ENCODE measurements at places on chromosomes 1 and 21. TPM values are rescaled to one million over a fixed set of nuclear protein-coding genes. Genes with fewer than 3 reads are reported as not detected.

- DNase-seq = no peak
- H3K4me3 ChIP-seq = no peak overlapping the region
- no peaks in the 10 kb centered on the region for H3K27me3 ChIP-seq
- H3K36me3 ChIP-seq = peaks cover 29% of the 10 kb centered on the region
- H3K27ac ChIP-seq = no peak overlapping the region
- peaks cover 12% of the 10 kb centered on the region for H3K4me1 ChIP-seq
Observed at GRCh38 chr1:110404401-110404800, 3.1 kb downstream of the LAMTOR5 start.

- no peaks in the 10 kb centered on the region for H3K36me3 ChIP-seq
- no peak overlapping the region for H3K27ac ChIP-seq
- DNase-seq = no peak
- H3K4me1 ChIP-seq = no peaks in the 10 kb centered on the region
Observed at GRCh38 chr1:71521655-71522264, 440.9 kb upstream of the ZRANB2 start.

Gene FAM72B
- total RNA-seq = 0.47 TPM

- H3K27ac ChIP-seq = no peak overlapping the region
- no peaks in the 10 kb centered on the region for H3K27me3 ChIP-seq
- H3K36me3 ChIP-seq = no peaks in the 10 kb centered on the region
Observed at GRCh38 chr1:243447347-243447746, 191.5 kb downstream of the SDCCAG8 start.

- no peaks in the 10 kb centered on the region for H3K4me1 ChIP-seq
- no peak overlapping the region for H3K4me3 ChIP-seq
- no peak overlapping the region for H3K27ac ChIP-seq
- H3K27me3 ChIP-seq = no peaks in the 10 kb centered on the region
- DNase-seq = no peak
Observed at GRCh38 chr1:245217853-245218608, 63.2 kb downstream of the KIF26B start.

Gene KPRP
- total RNA-seq = not detected

Gene PLA2G2D
- not detected for total RNA-seq

- no peak for DNase-seq
- H3K4me3 ChIP-seq = no peak overlapping the region
- H3K27ac ChIP-seq = no peak overlapping the region
- H3K27me3 ChIP-seq = no peaks in the 10 kb centered on the region
- H3K36me3 ChIP-seq = no peaks in the 10 kb centered on the region
Observed at GRCh38 chr1:7026169-7026568, 240.9 kb downstream of the CAMTA1 start.

- no peak overlapping the region for H3K27ac ChIP-seq
- DNase-seq = no peak
- H3K4me3 ChIP-seq = no peak overlapping the region
- H3K4me1 ChIP-seq = no peaks in the 10 kb centered on the region
- no peaks in the 10 kb centered on the region for H3K27me3 ChIP-seq
- H3K36me3 ChIP-seq = no peaks in the 10 kb centered on the region
Observed at GRCh38 chr1:177737456-177737855, 232.4 kb downstream of the SEC16B start.

Gene RGS4
- total RNA-seq = 2.1 TPM

Gene BSND
- not detected for total RNA-seq

GRCh38 chr21:39651206-39651605, 38.5 kb downstream of the B3GALT5 start:
- H3K4me1 ChIP-seq = peaks cover 2% of the 10 kb centered on the region
- H3K4me3 ChIP-seq = no peak overlapping the region
- H3K27me3 ChIP-seq = no peaks in the 10 kb centered on the region
- DNase-seq = no peak
- H3K27ac ChIP-seq = no peak overlapping the region

Gene LDLRAD1
- 0.08 TPM for total RNA-seq

Gene CYP2J2
- 2.3 TPM for total RNA-seq

Gene CLDN14
- total RNA-seq = 0.51 TPM

Gene CDK18
- total RNA-seq = 13.0 TPM

Gene SPATA17
- total RNA-seq = 0.64 TPM

Gene CADM3
- total RNA-seq = 1.4 TPM

DNA sequence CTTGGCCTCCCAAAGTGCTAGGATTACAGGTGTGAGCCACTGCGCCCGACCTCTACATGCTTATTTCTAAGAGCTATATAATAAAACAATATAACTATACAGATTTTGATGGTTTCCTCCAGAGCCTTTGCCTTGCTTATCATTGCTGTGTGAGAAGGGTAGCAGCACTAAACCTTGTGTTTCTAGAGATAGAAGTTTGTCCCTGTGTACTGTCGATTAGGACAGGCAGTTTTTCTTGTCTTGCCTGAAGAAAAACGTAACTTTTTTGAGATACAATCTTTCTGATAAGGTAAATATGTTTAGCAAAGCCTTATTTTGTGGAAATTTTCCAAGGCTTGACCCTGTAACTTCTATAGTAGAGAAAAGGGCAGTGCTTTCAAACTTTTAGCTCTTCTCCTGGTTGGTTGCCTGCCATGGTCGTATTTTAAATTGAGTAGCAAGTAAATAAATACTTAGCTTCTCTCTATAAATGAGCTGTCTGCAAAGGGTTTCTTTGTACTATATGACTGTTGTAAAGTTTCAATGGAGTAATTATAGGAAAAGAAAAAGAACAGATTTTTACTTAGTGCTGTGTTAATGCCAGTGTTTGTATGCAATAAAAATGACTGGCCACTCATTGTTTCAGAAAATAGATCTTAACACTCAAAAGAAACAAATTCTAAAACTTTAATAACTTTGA, 86.4 kb upstream of the CACYBP start:
- no peak for DNase-seq
- H3K36me3 ChIP-seq = no peaks in the 10 kb centered on the region
- H3K4me3 ChIP-seq = no peak overlapping the region
- H3K27me3 ChIP-seq = no peaks in the 10 kb centered on the region
- no peak overlapping the region for H3K27ac ChIP-seq

Gene SIM2
- total RNA-seq = not detected

- no peak overlapping the region for H3K4me3 ChIP-seq
- no peak for DNase-seq
- H3K36me3 ChIP-seq = no peaks in the 10 kb centered on the region
- no peaks in the 10 kb centered on the region for H3K27me3 ChIP-seq
- H3K4me1 ChIP-seq = no peaks in the 10 kb centered on the region
Observed at GRCh38 chr21:40129809-40130208, 262.6 kb downstream of the PCP4 start.

GRCh38 chr1:203880606-203881005, 19.2 kb downstream of the SNRPE start:
- no peaks in the 10 kb centered on the region for H3K36me3 ChIP-seq
- H3K27ac ChIP-seq = no peak overlapping the region
- no peak overlapping the region for H3K4me3 ChIP-seq

- no peak overlapping the region for H3K27ac ChIP-seq
- no peaks in the 10 kb centered on the region for H3K4me1 ChIP-seq
- H3K27me3 ChIP-seq = no peaks in the 10 kb centered on the region
- H3K4me3 ChIP-seq = no peak overlapping the region
- no peaks in the 10 kb centered on the region for H3K36me3 ChIP-seq
Observed at GRCh38 chr1:195580988-195581387, 1027.3 kb downstream of the KCNT2 start.

DNA sequence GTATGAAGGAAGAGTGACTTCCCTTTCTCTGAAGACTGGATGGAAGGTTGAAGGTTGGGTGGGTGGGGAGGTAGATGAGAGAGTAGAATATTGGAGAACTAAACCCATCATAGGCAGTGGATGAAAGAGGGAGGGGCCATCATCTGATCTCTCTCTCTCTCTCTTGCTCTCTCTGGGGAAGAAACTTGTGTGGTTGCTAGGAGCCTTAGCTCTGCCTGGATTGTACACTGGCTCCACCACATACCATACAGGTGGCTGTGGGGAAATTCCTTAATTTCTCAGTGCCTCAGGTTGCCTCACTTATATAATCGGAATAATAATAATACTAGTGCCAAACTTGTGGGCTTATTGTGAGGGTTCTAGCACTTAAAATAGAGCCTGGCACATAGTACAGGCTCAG, 9.5 kb downstream of the XCL1 start:
- no peak overlapping the region for H3K27ac ChIP-seq
- no peaks in the 10 kb centered on the region for H3K27me3 ChIP-seq
- no peak overlapping the region for H3K4me3 ChIP-seq
- no peak for DNase-seq
- no peaks in the 10 kb centered on the region for H3K4me1 ChIP-seq
- no peaks in the 10 kb centered on the region for H3K36me3 ChIP-seq

Gene FCRL2
- total RNA-seq = not detected

Gene C1orf185
- not detected for total RNA-seq

DNA sequence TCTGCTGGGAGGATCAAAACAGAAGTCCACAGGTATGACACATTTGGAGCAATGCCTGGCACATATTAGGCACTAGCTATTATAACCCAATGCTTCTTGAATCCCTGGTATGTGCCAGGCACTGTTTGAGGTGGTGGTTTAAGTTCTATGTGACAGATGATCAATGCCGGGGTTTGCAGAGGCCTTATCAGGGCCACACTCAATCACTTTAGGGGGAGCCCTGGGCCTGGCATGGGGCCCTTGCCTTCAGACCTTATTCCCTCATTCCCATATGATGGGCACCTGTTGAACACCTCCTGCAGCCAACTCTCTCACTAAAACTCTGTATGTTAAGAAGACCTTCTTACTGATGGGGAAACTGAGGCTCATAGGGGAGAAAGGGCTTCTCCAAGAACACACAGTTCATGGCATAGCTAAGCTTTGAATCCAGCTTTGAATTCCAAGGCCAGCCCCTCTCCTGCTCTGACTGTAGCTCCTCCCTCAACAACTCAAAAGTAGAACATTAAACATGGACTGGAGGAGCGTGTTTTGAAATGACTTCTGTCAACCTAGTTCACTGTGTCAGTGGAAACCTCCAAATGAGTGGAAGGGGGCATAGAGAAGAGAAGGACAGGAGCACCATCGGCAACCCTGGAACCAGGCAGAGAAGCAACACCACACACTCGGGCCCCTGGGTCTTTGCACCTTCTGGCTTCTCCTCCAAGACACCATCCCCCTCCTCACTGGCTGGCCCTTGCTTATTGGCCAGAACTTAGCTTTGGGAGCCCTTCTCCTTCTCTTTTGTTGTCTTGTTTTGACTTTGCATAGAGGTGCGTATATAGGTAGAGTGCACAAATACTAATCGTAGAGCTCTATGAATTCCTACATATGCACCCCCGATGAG, 6.6 kb upstream of the IFFO2 start:
- no peaks in the 10 kb centered on the region for H3K4me1 ChIP-seq
- no peak overlapping the region for H3K4me3 ChIP-seq
- H3K36me3 ChIP-seq = no peaks in the 10 kb centered on the region
- peak overlapping the region; percentile 63 for H3K27ac ChIP-seq

- H3K4me3 ChIP-seq = no peak overlapping the region
- DNase-seq = no peak
- H3K4me1 ChIP-seq = no peaks in the 10 kb centered on the region
- no peaks in the 10 kb centered on the region for H3K36me3 ChIP-seq
Observed at GRCh38 chr1:178461104-178461503, 35.7 kb downstream of the CLEC20A start.

Gene LIPI
- total RNA-seq = not detected

DNA sequence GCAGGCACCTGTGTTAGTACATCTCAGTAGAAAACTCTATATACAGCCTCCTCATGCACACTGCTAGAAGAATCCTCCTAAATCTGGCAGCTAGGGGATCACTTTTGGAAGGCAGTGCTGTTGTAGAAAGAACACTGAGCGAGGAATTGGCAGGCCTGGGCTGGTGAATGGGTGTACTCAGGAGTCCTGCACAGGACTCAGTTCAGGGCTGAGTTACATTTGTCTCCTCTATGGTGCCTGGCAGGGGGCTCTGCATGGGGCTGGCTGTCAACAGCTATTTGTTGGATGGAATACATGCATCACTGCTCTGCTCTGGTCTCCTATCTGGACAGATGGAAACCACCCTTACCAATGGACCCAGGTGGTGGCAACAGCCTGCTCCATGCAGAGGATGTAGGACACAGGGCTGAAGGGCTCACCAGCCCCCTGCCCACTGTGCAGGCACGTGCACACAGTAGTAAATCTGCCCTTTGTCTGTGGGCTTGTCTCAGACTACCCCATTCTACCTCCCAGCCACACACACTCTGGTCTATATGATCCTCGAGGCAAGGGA, 74.2 kb downstream of the LRIG2 start:
- H3K27me3 ChIP-seq = no peaks in the 10 kb centered on the region
- H3K4me3 ChIP-seq = no peak overlapping the region

Gene DAB1
- 0.38 TPM for total RNA-seq

All from pancreas (tissue), 10 donors.